ENCODE measurements at places on chromosomes 2 and 18.

DNA sequence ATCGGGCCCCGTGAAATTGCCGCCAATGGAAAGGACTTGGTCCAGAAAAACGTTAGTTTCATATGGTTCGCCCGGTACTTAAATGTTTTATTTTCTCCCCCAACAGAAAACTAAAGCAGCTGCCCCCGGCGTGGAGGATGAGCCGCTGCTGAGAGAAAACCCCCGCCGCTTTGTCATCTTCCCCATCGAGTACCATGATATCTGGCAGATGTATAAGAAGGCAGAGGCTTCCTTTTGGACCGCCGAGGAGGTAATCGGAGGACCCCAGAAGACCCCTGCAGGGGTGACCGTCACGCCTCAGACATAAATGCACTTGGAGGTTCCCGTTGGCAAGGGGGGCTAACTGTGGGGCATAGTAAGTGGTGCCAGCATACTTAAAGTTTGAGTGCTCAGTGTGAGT is 742 bp downstream of the RRM2 start:
- no peak for DNase-seq

DNA sequence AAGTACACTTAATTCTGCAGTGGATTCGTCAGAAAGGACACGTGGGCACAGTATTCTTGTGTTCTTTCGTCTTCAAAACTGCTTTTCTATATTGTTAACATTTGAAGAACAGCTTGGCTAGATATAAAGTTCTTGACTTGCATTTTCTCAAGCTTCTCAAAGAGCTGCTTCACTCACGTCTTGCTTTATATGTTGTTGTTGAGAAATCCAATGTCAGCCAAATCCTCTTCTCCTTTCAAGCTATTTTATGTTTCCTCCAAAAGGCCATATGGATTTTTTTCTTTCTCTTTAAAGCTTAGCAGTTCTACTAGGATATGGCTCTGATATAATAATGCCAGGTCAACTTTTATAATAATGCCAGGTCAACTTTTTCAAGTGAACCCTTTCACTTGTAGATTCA is 65.5 kb upstream of the CYP1B1 start:
- DNase-seq = no peak

DNA sequence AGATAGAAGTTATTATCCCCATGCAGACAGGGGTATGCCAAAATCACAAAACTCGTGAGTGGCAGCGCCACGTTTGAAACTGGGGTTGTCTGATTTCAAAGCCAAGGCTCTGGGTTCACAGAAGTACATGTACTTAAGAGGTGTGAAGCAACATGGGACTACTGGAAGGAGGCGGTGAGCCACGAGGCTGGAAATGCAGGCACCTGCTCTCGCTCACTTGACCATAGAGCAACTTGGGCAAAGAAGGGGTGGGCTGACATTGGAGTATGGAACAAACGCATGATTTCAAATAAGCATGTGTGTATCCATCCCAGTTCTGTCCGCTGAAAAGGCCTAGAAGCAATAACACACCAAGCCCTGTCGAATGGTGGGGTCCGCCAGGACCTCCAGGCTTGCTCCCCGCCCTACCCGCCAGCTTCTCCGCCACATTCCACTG is 593 bp upstream of the ACTR2 start:
- no peak for DNase-seq

GRCh38 chr2:54030396-54030741 is 59.6 kb upstream of the PSME4 start:
- no peak for DNase-seq

GRCh38 chr2:12766421-12766879 is 49.7 kb downstream of the TRIB2 start:
- no peak for DNase-seq

GRCh38 chr2:147002256-147002655 is 842.6 kb upstream of the ACVR2A start:
- no peak for DNase-seq

DNA sequence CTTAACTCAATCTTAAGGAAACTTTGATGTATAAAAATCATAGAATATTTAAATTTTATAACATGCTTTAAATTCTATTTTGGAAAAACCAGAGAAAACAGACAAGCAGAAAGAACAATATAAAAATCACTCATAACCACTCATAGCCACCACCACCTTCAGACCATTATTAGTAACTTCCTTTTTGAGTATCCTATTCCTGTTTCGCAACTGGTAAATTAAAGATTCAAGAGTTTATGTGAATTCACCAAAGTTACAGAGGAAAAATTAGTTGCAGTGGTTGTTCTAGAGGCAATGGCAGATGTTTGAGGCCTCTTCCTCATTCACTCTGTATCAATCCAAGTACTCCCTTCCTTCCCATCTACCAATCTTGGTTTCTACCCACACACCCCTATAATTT is 49.3 kb upstream of the PROKR1 start:
- DNase-seq = no peak

- no peak for DNase-seq
Observed at GRCh38 chr2:36549165-36549574, 48.8 kb downstream of the FEZ2 start.

DNA sequence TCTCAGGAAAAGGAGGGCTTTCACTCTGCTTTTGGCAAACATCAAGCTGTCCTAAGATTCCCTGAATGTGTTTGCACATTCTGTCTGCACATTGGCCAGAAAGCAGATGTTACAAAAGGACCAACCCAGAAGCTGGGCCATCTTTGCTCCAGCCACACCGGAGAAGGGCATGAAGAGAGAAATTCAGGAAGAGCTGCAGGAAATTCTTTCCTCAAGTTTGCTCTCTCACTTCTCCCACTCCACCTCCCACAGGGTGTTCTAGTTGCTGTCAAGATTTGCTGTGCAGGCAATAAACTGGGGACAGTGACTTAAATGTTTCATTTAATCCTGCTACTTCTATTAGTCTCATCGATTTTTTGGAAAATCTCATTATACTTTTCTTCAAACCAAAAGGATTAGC is 137.7 kb upstream of the UNC80 start:
- DNase-seq = no peak

DNA sequence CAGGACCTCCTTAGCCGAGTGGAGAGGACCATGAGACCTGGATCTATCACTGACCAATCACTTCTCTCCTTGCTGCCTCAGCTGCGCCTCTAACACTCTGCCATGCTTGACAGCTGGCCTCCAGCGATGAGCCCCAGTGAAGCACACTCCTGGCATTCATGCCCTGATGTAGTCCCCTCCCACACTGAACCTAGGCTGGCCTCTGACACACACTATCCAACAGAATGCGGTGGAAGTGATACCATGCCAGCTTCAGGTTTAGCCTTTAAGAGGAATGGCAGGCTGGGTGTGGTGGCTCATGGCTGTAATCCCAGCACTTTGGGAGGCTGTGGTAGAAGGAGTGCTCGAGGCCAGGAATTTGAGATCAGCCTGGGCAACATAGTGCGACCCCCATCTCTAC is 73.7 kb upstream of the LAPTM4A start:
- no peak for DNase-seq

DNA sequence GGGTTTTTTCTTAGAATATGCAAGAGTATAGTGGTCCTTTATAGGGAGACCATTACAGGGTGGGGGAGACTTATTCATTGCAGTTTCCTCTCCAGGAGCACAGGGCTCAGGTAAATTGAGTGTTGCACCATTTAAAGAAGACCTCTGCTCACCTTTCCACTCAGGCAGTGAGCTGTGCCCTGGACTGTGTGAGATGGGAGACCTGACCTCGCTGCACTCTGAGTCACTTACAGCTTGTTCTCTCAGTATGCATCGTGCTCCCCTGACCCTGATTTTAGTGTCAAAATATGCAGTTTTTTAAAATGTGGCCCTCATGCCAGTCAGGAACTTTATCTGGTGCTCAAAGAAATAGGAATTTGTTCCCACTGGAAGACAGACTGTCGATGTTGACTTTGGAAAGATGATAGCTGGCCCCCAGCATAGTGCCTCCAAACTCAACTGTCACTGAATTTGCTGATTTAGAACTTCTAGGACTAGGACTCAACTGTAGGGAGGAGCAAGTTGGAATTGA is 146.7 kb upstream of the EPAS1 start:
- no peak for DNase-seq

DNA sequence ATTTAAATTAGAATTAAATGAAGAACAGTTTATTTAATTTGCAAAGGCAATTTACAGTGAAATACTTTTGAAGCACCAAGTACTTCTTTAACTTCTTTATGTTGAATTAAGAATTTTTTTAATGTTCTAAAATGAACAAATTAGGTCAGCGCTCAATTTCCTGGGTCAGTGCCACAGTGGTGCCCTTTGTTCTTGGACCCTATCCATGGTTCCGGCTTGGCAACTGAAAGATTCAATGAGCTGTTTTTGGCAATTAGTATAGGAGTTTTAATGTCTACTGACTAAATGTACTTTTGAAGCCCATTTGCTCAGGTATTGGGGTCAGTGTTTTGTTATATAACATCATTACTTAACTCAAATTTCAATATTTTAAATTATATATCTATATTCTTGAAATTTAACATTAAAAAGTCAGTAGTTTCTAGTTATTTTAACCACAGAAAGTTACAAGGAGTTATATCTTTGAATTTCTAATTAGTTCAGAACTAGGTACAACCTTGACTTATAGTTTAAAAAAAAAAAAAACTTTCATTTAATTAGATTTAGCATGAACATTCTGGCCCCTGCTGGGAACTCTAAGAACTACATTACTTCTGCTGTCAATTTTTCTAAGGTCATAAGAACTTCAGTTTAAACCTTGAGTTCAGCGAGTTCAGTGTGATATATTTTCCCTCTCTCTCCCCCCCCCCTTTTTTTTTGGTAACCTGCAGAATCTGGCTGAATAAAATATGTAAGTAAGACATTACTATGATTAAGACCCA is 7.6 kb upstream of the MSTN start:
- DNase-seq = peak; percentile 39

GRCh38 chr18:13582178-13582670 is 144.1 kb downstream of the FAM210A start:
- no peak for DNase-seq

- DNase-seq = no peak
Observed at GRCh38 chr2:128921751-128922150, 603.1 kb upstream of the HS6ST1 start.

DNA sequence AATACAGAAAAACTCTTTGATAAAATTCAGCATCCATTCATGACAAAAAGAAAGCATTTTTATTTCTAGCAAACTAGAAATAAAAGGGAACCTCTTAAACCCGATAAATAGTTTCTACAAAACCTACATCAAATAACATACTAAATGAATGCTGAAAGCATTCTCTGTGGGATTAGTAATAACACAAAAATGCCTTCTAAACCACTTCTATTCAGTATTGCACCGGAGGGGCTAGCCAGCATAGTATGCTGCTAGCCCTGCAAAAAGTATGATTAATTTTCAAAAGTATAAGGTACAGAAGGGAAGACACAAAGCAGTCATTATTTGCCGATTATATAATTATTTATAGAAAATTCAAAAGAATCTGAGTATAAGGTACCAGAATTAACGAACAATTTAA is 145.2 kb downstream of the DTNB start:
- DNase-seq = no peak

DNA sequence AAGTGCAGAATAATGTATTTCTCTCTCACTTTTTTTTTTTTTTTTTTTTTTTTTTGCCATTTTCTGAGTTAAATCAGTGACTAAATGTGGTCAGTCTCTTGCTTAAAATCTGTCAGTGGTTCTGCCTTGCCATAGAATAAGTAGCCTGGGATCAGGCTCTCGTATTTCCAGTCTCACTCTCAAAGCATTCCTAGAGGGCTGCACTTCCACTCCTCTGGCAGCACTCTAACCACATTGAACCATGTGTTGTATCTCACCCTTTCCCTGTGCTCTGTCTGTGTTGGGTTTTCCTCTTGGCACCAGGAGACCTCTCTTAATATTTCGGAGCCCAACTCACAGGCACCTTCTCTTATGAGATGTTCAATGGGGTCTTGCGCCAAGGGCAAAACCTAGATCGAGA is 304.4 kb downstream of the CTNNA2 start:
- DNase-seq = no peak

DNA sequence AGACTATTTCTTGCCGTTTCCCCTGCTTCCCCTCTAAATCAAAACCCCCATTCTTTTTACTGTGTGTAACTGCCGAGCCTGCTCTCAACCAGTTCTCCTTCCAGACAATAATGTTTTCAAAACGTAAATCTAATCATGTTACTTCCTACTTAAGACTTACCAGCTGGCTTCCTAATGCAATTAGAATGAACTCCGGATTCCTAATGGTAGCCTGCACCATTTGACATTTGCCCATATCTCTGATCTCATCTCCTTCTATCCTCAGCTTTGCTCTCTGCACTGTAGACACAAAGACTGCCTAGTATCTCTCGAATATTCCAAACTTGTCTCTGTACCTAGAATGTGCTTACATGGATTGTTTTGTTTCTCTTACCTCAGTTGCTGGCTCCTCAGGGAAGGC is 12.9 kb downstream of the TTL start:
- no peak for DNase-seq

- no peak for DNase-seq
Observed at GRCh38 chr2:217479566-217479965, 523.2 kb downstream of the TNS1 start.

GRCh38 chr18:76967721-76968472 is 145.5 kb downstream of the ZNF236 start:
- DNase-seq = no peak

DNA sequence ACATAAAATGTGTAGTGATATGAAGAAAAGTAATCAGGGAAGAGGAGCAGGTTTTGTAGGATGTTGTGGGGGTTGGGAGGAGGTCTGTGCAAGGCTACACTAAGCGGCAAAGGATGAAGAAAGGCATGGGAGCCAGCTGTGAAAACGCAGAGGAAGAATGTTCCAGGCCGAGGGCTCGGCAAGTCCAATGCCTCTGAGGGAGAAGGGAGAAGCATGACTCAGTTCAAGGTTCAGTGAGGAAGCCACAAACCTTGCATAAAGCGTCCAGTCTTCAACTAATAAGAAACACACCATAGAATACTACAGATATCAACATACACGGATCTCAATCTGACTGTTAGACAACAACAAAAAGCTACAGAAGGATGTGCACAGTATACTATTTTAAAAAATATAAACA is 16.2 kb downstream of the EPB41L3 start:
- DNase-seq = no peak

GRCh38 chr2:24824966-24825882 is 32.0 kb downstream of the CENPO start:
- peak; percentile 37 for DNase-seq

DNA sequence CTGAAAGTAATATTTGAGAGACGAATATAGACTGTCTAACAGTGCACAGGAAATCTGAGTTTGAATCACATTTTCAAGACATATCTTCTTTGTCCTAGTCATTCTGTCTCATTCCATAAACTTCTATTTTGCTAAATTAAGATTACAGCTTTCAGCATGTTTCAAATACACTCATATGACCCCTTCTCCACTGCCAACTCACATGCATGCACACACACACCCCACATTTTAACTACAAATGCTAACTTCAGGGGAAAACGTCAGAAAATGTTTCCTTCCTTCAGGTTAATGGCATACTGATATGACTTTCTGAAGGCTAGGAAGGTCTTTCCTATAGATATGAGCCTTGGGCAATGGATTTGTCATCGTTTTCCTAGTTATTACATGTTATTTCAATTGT is 373.7 kb downstream of the RBM43 start:
- no peak for DNase-seq

- DNase-seq = no peak
Observed at GRCh38 chr18:45167631-45168280, 447.5 kb upstream of the SLC14A2 start.

Measured in activated CD4-positive, alpha-beta T cell treated with anti-CD3 and anti-CD28 coated beads, Interleukin-2, amount 50 U/mL, for 16 hours (primary cell).